Globus pallidus (tissue), 1 donor: ENCODE measurements at places on chromosomes 12 and 14.

GRCh38 chr14:21965042-21965441 lies 291.4 kb upstream of the OR4E1 start:
- DNase-seq = no peak

DNA sequence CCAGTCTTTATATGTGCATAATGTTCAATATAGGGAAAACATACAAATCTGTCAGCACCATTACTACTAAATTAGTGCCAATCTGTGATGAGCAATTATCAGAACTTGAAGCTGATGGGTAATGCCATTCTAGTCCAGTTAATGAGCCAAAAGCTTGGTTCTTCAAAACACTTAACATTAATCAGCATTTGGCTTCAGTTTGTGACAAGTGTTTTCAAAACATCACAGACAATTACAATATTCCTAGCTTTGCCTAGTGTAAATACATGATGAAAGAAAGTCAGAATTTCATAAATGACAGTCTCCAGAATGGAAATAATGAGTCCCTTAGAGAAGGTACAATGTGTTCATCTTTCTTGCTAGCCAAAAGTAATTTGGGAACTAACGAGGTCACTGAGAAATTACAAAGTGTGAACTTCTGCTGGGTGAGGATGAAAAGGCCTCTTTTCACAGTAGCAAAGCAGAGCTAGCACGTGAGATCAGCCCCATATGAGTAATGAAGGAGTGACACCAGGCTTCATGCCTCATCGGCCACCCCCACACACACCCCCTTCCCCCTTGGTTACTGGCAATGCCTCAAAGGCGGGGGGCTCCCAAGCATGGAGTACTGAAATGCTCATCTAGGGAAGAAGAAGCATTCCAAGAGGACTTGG lies 180.6 kb upstream of the EEA1 start:
- no peak for DNase-seq

- DNase-seq = peak; percentile 54
These were observed 46.0 kb downstream of the MYO1H start for GRCh38 chr12:109393437-109394345.

GRCh38 chr14:68146818-68147217 lies 327.2 kb downstream of the RAD51B start:
- no peak for DNase-seq

DNA sequence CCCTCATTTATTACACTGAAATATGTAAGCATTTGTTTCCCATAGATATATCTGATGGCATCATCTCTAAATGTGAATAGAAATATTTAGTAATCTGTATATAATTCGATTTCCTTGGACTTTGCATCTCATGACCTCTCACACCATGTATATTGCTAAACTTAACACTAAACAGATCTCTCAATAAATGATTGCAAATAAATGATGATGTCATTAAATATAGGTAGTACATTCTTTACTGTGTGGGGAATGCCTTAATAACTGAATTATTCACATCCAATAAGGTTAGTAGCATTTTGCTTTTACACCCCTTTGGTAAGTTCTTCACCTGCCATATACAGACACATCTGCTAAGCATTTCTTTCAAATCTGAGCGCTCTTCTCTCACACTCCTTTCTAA lies 340.5 kb downstream of the FSCB start:
- DNase-seq = no peak

- no peak for DNase-seq
These were observed 115.0 kb downstream of the BTG1 start for GRCh38 chr12:92030618-92031017.
